Keratinocyte (primary cell): ENCODE measurements at places on chromosomes 13 and 19. TPM values are rescaled to one million over a fixed set of nuclear protein-coding genes. Genes with fewer than 3 reads are reported as not detected.

The CYP4F8 gene
- polyA plus RNA-seq = not detected in 3 replicates

The REEP6 gene
- polyA plus RNA-seq = 1.2 to 1.3 TPM (median 1.2 TPM) in 3 replicates

DNA sequence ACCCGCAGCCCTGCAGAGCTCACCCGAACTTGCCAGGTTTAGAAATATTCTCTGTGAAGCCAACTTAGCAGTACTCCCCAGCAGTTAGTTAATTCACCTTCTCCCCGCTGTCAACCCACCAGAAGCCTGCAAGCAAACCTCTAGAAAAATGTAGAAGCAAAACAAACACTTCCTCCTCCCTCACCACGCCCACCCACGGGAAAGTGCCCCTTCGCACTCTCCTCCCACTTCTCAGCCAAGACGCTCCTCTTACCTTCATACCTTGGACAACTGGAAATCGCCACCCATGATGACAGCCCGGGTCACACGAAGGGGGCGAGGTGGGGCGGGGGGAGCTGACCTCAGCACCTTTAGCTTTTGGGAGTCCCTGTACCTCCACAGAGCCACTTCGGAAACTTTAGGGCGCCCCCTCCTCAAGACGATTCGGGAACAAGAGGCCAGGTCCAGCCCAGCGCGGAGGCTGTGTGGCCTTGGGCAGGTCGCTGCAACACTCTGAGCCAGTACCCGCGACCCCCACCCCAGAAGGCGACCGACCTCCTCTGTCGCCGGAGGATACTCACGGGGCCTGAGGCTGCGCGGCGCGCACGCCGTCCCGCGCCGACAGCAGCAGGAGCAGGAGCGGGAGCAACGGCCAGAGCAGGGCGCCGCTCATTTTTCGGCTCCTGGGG, 485 bp downstream of the CPAMD8 start:
- no peak for DNase-seq

The SULT2A1 gene
- polyA plus RNA-seq = not detected in 3 replicates

DNA sequence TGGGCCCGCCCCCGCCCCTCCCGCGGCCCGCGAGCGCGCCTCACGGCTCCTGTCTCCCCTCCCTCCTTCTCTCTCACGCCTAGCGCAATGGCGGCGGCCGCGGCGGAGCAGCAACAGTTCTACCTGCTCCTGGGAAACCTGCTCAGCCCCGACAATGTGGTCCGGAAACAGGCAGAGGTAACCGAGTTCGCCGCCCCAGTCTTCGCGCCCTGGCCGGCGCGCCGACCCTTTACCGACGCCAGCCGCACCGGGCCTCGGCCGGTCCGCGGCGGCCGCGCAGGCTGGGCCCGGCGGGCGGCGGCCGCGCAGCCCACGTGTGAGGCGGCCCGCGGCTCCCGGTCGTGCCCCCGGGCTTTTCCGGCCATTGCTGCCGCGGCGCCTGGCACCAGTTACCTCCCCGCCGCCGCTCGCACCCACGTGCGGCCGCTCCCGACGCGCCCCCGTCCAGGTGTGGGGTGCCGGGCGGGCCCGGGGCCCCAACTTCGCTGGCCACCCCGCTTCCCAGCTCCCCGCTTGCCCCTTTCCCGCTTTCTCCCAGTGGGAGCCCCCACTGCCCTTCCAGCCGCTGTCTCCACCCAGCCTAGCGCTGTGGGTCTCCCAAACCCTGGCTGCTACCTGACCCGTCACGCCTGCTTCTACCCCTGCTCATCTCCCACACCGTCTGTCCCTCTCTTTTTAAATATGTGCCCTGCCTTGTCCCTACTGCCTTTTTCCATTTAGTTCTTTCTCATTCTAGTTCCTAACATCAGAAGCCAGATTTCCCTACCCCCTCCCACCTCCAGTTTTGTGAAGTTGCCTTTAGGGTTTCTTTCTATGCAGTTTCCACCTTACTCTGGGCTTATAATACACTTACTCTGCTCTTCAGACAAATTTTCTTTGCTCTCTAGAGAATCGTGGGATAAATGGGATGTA, 23.4 kb downstream of the IPO5 start:
- DNase-seq = no peak

- DNase-seq = no peak
Measured at GRCh38 chr13:36550177-36550576, 117.9 kb downstream of the CCNA1 start.

- no peak for DNase-seq
Measured at GRCh38 chr13:93859716-93860115, 619.8 kb downstream of the DCT start.
